Dorsolateral prefrontal cortex (tissue), 122 donors: ENCODE measurements at places on chromosomes 3 and 15. TPM values are rescaled to one million over a fixed set of nuclear protein-coding genes. Genes with fewer than 3 reads are reported as not detected.

The SLC12A1 gene
- 1.5 TPM for total RNA-seq

The RNF123 gene
- total RNA-seq, result 64.1 TPM

The SHF gene
- total RNA-seq, result 26.8 TPM

The GP5 gene
- 0.17 TPM for total RNA-seq

The MB21D2 gene
- 9.9 TPM for total RNA-seq

The SMAD6 gene
- total RNA-seq, result 7.6 TPM

The FAM43A gene
- 5.8 TPM for total RNA-seq

The LDHAL6B gene
- total RNA-seq, result not detected

The INSYN1 gene
- 89.2 TPM for total RNA-seq

The MST1R gene
- total RNA-seq, result 3.0 TPM

The TPRG1 gene
- total RNA-seq, result 1.9 TPM

The SNX33 gene
- 17.3 TPM for total RNA-seq

The ADAMTS17 gene
- total RNA-seq, result 11.8 TPM

The MOBP gene
- total RNA-seq, result 365 TPM

The RTP1 gene
- 3.5 TPM for total RNA-seq

The TERC gene
- total RNA-seq, result 2.3 TPM

The NLGN1 gene
- 61.6 TPM for total RNA-seq

The GOLGA8O gene
- 4.9 TPM for total RNA-seq

The BTD gene
- total RNA-seq, result 21.1 TPM

The CAMK2N2 gene
- total RNA-seq, result 41.4 TPM

The CERS3 gene
- 0.73 TPM for total RNA-seq

The CLDN11 gene
- 253 TPM for total RNA-seq

The CFAP20DC gene
- 1.3 TPM for total RNA-seq

The PLA2G4E gene
- total RNA-seq, result not detected

The STRIT1 gene
- not detected for total RNA-seq

The SLC2A2 gene
- not detected for total RNA-seq

The DUSP7 gene
- total RNA-seq, result 51.1 TPM

The FES gene
- total RNA-seq, result 16.6 TPM

The DAPK2 gene
- 18.2 TPM for total RNA-seq

The BRK1 gene
- total RNA-seq, result 99.7 TPM

The SLC27A2 gene
- 3.5 TPM for total RNA-seq

The SOX2 gene
- total RNA-seq, result 130 TPM
